ENCODE measurements at places on chromosomes 6 and 20.

DNA sequence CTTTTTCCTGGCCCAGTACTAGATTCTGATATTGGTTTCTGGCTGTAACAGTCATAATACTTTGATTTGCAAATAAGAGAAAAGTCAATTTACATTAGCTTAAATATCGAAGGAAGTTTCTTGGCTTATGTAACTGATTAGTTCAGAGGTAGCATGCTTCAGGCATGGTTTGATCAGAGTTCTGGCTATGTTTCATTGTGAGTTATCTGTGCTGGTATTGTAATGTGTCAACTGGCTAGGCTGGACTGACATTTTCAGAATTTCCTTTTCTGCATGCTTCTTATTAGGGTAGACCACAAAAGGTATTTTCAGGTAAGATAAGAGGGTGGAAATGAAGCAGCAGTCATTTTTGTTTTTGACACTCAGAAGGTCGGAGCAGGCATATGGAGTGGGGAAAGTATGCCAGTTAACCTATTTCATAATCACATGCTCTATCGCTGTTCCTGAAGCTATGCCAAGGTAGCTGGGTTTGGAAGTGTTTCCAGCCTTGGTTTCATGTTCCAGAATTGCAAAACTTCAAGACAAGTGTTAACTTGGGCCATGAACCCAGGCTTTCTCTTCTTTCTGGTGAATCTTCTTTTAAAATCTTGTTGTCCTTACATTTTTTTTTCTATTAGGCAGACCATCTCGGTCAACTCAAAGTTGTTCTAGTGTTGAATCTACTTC, 244.9 kb downstream of the DHX35 start:
- DNase-seq: no peak

DNA sequence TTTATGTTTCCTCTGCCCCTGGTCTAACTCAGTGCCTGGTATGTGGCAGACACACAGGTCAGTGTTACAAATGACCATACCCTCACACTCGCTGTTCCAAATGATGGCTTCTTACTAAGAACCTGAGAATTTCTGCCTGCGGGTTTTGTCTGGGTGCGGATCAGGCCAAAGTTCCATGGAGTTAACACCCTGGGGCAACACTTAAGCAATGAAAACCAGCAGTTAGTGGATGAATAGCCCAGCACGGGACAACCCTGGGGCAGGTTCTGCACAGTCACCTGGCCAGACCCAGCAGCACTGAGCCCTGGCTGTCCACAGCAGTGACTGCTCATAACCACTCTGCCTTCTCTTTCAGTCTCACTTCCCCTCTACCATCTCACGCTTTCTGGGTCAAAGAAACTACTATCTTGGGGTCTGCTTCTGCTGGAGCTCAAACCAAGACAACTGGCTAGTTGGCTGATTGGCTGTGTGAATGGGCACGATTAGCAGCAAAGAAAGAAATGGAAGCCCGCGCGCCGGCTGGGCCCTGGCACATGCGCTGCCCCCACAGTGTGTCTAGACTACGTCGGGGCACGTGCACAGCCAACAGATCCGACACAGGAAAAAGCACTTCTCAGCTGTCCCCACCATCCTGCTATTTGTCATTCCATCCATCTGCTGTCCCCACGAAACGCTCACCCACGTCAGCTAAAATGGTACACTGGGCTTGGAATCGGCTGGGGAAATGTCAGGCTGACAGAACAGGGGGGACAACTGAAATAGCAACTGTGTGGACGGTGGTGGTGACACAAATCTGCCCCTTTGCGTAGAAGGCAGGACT, 36.6 kb downstream of the MGME1 start:
- DNase-seq: no peak

GRCh38 chr20:44087857-44088120, 99.2 kb downstream of the JPH2 start:
- no peak for DNase-seq

DNA sequence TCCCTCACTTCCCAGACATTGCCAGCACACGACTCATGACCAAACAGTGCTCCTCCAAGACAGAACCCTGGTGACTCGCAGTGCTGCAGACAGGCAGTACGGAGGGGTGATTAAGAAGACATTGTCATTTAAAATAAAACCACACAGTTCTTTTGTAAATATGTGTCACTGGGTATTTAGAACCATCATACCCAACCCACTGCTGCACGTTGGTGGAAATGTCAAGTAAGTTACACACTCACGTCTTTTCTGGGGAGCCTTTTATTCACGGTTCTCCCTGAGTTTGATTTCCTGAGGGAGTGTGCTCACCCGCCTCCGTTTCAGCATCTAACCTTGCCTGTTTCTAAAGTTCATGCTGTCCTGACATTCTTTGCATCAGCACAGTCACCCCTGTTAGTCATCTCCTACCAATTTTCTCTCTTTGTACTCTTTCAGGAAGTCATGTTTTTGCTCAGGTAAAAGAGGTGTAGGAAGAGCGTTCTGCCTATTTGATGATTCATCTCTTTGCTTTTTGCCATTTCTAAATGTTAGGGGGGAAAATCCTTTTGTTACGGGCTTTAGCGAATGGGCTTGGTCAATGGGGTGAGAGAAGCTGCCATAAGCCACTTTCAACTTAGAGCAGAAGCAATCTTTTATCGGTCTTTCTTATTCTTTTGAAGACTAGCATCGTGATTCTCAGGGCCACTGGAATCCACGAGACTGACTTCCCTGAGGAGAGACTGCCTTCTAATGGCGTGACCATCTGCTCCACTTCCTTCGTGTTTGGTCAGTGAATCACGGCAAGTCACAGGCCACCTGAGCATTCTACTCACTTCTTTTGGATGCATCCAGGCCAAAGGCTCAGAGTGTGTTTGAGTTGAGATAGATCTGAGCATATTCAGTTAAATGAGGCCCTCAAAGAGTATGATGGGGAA, 512.8 kb upstream of the JARID2 start:
- peak; percentile 88 for DNase-seq

DNA sequence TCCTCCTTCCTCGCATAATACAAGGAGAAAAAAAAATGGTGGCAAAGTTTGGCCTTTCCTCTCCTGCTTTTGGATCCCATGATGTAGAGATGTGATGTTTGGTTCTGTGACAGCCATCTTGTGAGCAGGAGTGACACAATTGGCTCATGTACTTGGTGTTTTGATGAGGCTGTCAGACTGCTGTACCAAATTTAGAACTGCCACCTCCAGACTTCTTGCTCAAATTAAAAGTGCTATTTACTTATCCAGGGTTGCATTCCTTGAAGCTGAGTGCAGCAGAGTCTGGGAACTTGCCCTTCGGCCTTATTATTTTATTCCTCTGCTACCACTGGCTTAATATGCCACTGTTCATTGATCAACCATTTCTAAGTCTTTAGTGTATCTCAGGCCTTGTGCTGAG, 21.9 kb downstream of the BCAS1 start:
- DNase-seq: peak; percentile 43

DNA sequence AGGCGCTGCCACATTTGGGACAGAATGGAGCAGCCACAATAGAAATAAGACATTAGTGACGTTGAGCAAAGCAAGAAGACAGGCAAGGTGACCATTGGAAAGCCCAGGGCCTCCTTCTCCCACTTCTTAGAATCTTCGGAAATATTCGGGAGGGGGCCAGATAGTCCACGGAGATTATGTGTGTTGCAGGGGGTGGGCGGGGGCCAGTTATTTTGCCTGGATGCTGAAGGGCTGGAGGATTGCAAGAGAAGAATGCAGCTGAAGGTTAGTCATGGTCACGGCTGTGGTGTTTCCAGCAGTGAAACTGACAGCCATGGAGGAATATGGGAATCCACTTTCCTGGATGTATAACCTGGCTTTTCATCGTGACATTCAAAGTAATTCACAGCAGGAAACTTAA, 88.6 kb downstream of the CDH26 start:
- no peak for DNase-seq

GRCh38 chr6:40532349-40533000, 54.7 kb downstream of the LRFN2 start:
- DNase-seq: no peak

DNA sequence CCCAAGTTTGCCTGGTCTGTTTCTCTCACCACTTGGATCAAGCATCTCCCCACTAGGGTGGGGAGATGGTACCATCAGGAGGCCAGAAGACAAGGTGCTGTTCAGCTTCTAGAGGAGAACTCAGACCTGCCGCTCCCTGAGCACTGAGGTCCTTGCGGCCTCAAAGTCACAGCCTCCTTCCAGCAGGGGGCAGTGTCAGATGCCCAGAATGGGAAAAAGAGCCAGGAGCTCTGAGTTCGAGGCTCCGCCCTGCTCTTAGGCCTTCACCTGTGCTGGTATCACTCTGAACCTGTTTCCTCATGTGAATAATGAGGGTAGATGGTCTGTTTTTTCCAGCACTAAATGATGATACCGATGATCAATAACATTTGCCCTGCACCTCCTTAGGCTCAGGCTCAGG, 68.7 kb downstream of the TOX2 start:
- no peak for DNase-seq

DNA sequence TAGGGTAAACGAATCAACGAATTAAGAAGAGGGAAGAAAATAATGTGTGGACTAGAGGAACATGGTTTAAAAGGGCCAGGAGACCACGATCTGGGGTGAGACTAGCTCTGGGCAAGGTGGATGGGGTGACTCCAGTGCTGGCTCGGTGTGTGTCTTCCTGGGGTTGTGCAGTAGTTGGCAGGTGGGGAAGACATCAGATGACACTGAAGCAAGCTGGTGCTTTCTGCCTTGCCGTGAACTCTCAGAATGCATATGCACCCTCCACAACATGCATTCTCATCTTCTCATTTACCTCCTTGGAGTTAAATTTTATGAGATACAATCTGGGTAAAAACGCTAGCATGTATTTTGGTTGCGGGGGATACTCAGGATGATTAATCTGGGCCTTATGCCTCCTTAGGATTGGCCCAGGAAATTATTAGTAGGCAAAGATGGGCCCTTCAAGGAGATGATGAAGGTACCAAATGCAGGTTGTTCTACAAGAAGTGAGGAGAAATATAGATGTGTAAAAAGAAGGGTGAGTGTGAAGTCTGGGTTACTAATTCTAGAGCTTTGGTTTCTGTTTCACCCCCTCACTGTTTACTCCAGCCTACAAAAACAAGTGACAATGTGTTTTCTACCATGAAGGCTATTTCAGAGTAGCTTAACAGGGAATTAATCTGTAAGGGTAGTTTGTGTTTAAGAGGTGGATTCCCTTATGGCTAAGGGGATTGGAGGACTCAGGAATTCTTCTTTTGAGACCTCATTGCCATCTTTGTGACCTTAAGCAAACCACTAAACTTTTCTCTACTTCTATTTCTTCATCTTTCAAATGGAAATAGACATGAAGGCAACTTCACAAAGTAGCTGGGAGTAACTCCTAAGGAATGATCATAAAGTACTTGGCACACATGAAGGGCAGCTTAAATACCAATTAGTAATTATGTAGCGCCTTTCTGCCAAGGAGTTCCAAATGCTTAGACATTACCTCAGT, 71.0 kb upstream of the SUPT3H start:
- DNase-seq: no peak

GRCh38 chr6:82248273-82248735, 760 bp upstream of the IBTK start:
- DNase-seq: peak; percentile 60

GRCh38 chr6:106181664-106182418, 95.7 kb downstream of the PRDM1 start:
- DNase-seq: peak; percentile 95

DNA sequence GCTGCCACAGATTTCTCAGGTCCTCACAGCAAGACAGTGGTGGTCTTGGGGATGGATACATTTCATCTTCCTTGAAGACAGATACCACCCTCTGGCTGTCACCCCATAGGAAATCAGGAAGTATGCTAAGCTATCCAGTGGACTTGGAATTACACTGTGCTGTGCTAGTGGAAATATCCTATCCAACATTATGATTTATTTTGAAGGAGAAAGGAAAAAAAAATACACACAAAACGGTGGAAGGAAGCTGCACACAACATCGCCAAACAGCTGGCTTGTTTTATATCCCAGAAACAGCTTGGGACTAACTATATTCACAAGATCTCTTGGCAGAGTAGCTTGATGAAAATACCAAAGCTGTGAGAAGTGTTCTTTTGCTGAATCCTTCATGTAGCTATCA, 257.6 kb downstream of the LAMA2 start:
- peak; percentile 9 for DNase-seq

DNA sequence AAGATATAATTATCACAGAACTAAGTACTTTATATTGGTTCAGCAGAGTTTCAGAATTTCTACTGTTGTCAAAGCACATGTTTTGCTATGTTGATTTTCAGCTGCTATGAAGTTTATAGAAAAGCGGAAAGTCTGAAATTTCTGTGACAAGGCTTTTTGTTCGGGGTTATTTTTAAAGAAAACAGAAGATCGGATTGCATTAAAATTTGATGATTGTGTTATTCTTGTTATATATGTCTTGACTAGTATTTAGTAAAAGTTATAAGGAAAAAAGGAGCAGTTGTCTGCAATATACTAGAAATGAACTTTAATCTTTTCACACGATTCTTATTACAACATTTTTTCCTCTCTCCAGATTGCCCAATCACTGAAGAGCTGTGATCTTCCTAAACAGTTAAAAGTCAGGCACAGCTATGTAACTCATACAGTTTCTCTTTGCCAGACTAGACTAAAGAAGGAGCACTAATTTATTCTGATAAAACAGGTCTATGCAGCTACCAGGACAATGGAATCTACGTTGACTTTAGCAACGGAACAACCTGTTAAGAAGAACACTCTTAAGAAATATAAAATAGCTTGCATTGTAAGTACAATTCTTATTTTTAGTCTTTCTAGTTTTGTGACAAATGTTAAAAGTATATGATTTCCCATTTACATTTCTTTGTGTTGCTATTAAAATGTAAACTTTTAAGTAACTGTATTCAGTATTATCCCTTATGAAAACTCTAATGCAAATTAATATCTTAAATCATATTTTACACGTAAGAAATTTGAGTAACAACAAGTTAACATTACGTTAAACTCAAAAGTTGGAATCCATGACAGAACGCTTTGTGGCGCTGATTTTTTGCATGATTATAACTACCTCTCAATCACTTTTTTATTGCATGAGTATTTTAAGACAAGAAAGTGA, at the start of gene ENPP3:
Gene ENPP3, plus strand, starts transcription at position 423 of the 913 bp plus-strand sequence. Its CDS starts 83 bp downstream, at position 506.
- DNase-seq: no peak

GRCh38 chr6:21245488-21245887, 348.1 kb upstream of the SOX4 start:
- no peak for DNase-seq

GRCh38 chr20:33914919-33915318, 78.8 kb upstream of the RALY start:
- peak; percentile 73 for DNase-seq

DNA sequence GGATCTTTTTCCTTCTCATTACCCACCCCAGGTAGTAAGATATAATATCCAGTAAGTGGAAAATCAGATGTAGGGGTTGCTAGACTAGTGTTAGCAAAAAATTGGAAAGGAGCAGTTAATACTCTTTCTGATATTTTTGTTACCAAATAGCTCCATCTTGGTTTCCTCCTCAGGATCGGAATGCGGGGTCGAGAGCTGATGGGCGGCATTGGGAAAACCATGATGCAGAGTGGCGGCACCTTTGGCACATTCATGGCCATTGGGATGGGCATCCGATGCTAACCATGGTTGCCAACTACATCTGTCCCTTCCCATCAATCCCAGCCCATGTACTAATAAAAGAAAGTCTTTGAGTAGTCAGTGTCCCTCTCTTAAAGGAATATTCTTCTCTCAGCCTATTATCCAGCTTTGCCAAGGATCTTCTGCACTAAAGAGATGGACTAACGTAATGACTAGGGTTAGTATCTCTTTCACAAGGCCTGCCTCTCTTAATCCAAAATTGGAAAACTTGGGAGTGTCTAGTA, 1.5 kb downstream of the ROMO1 start:
- no peak for DNase-seq

Measured in fibroblast of skin of right biceps (primary cell).